Mesenteric fat pad (tissue), 1 donor: ENCODE measurements at places on chromosomes 7 and 10.

DNA sequence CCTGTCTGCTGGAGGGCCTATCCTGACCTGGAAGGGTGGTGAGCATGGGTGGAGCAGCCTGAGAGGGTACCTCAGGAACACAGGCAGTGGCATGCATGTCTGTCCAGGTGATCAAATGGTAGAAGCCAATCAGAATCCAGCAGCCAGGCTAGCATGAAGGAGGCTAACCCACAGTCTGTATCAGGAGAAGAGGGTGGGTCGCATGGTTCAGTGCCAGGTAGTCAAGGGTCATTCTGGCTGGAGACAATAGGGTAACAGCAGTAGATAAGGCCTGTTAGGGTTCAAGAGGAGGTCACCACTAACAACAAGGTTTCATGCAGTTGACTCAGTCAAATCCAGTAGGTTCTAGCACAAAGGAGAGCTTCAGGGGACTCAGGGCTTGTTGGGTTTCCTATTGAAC is 10.4 kb downstream of the ALDH18A1 start:
- DNase-seq = no peak

DNA sequence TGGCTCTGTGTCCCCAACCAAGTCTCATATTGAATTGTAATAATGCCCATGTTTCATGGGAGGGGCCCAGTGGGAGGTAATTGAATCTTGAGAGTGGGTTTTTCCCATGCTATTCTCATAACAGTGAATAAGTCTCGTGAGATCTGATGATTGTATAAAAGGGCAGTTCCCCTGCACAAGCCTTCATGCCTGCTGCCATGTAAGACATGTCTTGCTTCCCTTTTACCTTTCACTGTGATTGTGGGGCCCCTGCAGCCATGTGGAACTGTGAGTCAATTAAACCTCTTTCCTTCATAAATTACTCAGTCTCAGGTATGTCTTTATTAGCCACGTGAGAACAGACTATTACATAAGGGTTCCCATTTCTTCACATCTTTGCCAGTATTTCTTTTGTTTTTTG is 97.1 kb upstream of the CPXM2 start:
- no peak for DNase-seq

- peak; percentile 85 for DNase-seq
Observed at GRCh38 chr7:157001920-157002818, 8.3 kb downstream of the MNX1 start.

DNA sequence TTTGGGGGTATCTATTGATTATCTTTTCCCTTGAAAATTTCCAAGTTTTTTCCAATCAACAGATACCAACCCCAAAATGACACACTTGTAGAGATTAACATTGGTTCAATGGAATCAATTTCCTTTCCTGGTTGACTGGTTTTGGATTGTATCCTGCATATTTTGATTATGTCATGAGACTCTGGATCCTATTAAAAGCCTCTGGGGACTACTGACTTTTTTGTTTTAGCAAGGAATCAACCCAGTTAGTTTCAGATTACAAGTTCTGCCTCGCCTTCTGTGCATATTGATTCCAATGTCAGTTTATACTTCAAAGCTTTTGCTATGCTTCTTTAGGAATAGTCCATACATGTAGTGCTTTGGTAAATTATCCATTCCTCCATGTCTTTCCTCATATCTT is 29.2 kb downstream of the COPG2 start:
- no peak for DNase-seq

- DNase-seq = no peak
Observed at GRCh38 chr7:104230606-104231005, 22.8 kb upstream of the ORC5 start.

DNA sequence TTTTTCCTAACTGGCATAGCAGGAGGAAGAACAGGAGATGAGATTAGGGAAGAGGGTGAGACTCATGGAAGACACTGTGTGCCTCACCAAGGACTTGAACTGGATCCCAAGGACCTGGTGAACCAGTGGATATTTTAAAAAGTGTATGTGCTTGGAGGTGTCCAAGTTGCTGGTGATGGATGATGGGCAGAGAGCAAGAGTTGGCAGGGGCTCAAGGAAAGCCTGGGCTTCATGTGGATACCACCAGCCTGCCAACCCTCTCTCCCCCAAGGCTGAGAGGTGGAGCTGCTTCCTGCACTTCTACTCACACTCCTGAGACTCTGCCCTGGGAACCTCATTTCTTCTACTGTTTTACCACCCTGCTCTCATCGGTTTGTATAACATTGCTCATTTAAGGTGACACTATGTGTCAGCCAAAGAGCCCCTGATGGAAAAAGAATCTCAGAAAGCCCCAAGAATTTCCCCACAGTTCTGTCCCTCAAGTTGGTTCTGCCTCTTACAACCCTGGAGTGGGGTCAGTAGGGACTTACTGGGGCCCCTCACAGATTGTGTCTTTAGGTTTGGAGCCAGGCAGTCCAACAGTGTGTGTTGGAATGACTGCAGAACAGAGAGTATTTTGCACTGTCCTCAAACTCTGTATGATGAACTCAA is 56.2 kb upstream of the PDCD4 start:
- no peak for DNase-seq

- no peak for DNase-seq
Observed at GRCh38 chr7:130394421-130395195, 14.3 kb downstream of the CPA1 start.

- no peak for DNase-seq
Observed at GRCh38 chr7:42162560-42163325, 74.3 kb downstream of the GLI3 start.

GRCh38 chr7:108234281-108234680 is 104.1 kb upstream of the LAMB4 start:
- DNase-seq = no peak

DNA sequence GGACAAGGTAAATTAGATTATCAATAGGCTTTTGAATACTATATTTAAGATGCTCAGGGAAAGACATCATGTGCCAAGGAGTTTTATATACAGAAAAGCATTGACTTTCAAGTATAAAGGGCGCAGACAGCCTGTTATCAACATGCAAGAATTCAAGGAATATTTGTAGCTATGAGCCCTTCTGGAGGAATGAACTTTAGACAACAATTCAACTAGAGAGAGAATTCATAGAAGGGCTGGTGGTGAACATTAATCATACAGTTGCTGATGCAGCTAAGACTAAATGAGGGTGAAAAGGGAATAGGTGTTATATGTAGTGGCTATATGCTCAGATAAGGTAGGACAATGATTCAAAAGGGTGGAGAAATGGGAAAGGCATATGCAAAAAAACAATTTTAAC is 41.2 kb downstream of the AOAH start:
- no peak for DNase-seq

- DNase-seq = no peak
Observed at GRCh38 chr10:80909254-80909653, 371.6 kb downstream of the SH2D4B start.

DNA sequence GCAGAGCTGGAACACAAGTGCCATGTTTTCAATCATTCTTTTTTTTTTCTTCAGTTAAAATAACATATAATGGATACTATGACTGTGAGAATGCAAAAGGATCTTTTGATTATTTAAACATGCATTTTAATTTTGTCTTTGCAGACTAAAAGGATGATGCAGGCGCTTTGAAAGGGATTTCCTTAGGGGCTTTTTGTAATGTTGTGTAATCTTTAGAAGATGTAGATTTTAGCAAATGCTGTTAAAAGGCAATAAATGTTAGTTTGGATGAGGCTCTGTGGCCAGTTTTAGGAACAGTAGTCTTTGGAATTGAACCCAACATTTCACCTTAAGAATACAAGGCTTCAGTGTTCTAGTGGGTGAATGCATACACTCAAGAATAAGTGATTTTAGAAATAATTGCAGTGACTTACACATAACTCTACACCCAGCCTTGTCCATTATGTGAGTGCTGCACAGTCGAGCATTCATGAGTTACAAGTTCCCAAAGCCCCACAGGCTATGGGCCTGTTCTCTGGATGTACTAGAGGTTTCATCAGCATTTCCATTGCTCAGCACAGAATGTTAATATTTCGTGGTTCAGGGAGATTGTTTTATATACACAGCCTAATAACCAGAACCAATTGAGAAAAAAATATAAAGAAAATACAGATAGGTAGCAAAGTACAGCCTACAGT is 11.6 kb downstream of the PAPSS2 start:
- no peak for DNase-seq

DNA sequence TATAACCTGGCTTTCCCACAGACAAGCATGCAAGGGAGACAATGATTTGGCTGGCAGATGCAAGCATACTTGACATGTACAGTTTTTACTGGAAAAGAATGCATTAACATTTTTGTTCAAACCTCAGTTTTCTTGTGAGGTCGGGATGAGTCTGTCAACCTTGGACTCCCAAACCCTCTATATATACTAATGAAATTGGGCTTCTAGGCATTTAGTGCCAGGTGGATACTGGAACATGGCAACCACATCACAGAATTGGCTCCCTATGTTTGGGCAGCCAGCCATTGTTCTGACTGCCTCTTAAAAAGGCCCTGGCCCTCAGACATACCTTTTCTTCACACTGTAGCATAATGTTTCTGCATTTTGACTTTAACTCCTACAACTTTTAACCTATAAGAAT is 39.1 kb downstream of the CDK6 start:
- DNase-seq = no peak

DNA sequence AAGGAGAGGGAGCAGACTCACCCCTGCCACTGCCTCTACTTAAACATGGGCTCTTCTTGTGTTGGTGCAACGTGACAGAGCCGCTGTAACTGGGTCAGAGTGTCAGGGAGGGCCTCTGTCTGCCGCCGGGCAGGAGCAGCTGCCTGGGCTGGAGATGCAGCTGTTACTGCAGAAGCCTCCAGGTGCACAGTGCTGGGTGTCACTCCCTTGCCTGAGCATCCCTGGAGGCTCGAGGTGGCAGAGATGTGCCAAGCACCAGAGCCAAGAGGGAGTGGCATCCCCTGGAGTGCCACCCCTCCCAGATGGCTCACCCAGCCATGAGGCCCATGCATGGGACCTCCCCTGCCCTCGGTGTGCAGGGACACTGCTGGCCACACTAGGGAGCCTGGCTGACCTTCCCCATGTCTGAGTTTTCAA is 145.7 kb downstream of the PRPF18 start:
- DNase-seq = no peak

DNA sequence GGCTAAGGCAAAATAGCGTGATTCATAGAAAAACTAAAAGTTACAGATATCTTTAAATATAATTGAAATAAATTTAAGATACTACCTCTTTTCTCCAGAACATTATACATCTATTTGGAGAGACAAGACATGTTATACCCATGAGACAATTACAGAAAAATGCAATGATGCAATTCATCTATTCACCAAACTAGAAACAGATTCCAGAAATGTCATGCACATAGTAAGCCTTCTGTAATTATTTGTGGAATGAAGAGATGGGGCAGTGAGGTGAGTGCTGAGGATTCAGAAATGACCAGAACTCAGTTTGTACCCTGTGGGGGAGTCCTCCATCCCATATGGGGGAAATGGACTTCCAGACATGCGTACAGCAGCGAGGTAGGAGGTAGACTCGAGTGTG is 99.4 kb downstream of the MKX start:
- DNase-seq = no peak

- no peak for DNase-seq
Observed at GRCh38 chr7:2760098-2760889, 72.3 kb downstream of the AMZ1 start.

- DNase-seq = no peak
Observed at GRCh38 chr7:8274589-8274988, 12.6 kb upstream of the ICA1 start.

- DNase-seq = no peak
Observed at GRCh38 chr10:118504467-118505205, 90.8 kb downstream of the PRLHR start.

- DNase-seq = no peak
Observed at GRCh38 chr10:24208661-24209431, at the start of gene KIAA1217. Gene KIAA1217 (plus strand): TSS chr10:24209138. CDS start chr10:24209194, 56 bp downstream.

DNA sequence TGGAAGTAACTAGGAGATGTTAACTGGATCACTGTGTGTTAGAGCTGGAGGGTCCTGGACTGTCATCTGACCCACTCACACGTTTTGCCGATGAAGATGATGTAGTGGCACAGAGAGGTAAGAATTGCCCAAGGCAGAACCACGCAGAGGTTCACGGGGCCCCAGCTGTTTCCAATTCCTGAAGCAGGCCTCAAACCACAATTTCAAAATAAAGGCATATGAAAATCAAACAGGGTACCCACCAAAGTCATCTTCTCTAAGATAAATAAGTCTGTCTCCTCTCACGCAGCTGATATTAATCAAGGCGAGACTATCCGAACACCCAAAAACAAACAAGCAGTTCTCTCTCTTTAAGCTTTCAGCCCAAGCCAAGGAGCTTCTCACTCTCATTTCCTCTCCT is 113.3 kb upstream of the JCAD start:
- DNase-seq = no peak

DNA sequence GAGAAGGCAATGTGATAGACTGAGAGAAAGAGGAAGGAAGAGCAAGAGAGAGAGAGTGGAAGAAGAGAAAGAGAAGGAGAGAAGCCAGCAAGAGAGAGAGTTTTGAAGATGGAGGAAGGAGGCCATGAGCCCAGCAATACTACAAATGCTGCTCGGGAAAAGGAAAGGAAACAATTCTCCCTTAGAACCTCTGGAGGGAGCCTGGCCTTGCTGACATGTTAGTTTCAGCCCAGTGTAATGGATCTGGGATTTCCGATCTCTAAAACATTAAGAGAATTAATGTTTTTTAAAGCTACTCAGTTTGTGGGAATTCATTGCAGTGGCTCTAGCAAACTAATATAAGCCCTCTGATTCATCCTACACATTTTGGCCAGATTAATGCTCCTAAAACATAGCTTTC is 206.8 kb upstream of the MTPN start:
- DNase-seq = no peak

DNA sequence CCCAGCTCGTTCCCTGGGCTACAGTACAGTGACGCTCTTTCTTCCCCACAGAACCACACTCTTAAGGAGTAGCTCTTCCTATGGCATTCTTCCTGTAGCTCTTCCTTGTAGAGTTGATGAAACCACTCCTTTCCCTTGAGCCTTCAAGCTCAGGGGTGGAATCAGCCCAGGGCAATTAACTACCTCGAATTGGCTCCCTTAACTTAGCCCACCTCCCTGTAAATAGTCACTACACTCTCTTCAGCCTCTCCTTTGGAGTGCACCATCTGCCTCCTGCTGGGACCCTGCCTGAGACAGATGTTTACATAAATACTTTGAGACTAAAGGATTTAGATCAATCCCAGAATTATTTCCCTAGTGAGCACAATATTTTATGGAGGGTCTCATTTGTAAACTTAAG is 537.8 kb upstream of the AUTS2 start:
- DNase-seq = no peak

DNA sequence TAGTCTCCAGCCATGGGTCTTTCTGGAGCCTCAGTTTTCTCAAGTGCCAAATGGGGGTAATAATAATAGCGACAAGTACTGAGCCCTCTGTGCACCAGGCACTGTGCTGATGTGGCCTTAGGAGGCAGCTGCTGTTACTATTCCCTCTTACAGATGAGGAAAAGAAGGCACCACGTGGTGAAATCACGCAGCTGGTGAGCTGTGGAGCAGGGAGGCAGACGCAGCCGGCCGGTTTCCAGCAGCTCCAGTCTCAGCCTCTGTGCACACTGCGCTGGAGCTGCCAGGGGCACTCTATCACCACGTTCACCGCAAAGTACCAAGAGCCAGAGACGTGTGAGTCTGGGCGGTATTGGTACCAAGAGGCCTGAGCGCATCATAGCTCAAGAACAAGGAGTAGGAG is 9.6 kb downstream of the PYROXD2 start:
- DNase-seq = no peak

GRCh38 chr7:24669971-24670591 is 87.2 kb downstream of the GSDME start:
- DNase-seq = no peak
